Left cardiac atrium (tissue), 4 donors: ENCODE measurements at places on chromosomes 11 and 22.

DNA sequence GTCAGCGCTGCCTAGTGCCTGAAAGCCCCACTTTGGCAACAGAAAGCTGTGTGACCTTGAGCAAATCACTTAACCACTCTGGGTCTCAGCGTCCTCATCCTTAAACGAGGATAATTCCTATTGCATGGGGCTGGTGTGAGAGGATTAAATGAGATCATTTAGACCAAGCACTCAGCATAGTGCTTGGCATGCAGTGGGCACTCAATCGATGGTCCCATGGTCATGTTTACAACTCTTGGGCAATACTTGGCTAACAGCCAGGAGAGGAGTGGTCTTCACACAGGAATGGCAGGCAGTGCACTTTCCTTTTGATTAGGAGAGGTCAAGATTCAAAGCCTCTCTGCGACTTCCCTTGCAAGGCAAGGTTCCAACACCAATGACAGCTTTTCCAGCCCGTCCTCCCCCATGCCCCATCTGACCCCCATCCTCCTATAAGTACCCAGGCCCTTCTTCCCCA, 14.1 kb downstream of the TNKS1BP1 start:
- no peak for DNase-seq

GRCh38 chr22:42303396-42304323, 33.2 kb upstream of the TCF20 start:
- DNase-seq, result no peak

GRCh38 chr11:82216927-82217570, 516.6 kb downstream of the FAM181B start:
- no peak for DNase-seq

- DNase-seq, result peak; percentile 65
Measured at GRCh38 chr11:67266449-67267187, at the start of gene GRK2. TSS of gene GRK2 (plus strand) at chr11:67266473. CDS start at chr11:67266700, 227 bp downstream.
